ENCODE measurements at places on chromosomes 7 and 10.

DNA sequence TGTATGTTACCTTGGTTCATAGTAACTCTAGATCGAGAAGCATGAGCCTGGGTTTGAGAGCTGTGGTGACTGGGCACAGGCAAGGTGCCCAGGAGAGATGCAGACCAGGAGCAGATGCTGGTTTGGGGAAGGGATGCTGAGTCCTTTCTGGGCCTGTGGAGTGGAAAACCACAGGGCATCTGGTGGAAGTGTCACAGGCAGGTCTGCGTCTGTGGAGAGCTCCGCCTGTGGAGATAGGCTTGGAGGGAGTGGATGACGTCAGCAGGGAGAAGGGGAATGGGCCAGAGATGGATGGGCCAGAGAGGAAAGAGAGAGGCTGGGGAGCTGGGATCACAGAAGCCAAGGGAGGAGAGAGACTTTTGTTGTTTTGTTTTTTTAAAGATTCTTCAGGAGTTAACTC, 14.8 kb downstream of the CYP26A1 start:
- no peak for DNase-seq

- DNase-seq: no peak
Observed at GRCh38 chr7:87447116-87447635, 28.3 kb downstream of the ABCB4 start.

DNA sequence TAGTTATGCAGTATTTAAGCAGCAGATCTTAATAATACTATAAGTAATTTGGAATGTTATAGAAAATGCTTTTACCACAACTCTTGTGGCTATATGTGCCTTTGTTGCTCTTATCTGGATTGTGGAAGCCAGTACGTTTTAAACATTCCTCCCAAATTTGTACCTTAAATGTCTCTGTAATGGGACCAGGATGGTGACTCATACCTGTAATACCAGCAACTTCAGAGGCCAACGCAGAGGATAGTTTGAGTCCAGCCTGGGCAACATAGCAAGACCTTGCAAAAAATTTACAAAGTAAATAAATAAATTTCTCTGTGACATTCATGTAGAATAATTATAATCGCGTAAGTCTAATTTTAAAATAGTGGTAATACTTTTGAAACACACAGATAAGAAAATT, 283.1 kb downstream of the POM121L12 start:
- no peak for DNase-seq

DNA sequence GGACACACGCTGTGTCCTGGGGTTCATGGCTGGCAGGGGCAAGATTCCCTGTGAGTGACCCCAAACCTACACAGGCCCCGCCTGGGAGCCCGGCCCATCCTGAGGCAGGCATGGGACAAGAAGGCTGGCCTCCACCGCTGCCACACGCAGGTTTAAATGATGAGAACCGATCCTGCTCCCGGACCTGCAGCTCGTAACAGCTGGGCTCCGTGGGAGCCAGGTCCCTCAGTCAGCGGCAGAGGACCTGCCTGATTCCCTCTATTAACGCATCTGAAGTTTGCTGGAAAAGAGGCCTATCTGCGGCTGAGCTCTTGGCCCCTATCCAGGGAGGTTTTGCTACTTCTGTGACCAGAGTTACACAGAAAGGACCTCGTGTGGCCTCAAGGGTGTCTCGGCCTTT, 112.3 kb downstream of the VIPR2 start:
- no peak for DNase-seq

- DNase-seq: no peak
Observed at GRCh38 chr10:76138286-76138685, 706.9 kb downstream of the LRMDA start.

DNA sequence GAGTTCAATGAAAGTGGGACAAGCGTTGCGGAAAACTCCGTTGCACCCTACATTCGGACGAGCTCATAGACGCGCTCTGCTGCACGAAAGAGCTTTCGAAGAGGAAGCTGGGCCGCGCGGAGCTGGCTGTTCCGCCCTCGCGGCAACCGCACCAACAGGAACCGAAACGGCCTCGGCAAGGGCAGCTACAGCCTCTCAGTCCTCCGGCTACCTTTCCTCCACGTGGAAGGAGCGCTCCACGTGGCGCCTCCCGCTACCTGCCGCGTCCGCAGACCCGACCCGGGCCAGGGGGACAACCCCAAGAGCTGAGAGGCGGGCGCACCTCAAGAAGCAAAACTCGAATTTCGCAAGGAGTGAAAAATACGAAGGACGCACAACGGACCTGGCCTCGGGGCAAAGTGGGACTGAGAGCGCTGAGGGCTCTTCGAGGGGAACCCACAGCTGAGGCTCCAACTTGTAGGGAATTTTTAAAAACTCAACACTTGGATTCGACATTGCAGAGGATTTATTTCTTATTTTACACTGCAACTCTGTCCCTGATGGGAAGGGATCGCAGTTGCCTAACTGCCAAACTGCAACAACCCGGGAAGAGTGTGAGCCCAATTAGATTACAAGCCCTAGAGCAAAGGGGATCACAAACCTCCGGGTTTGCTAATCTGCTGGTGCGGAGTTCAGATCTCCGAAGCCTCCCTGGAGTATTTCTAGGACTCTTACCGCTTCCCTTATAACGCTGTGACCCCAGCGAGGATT, 1.4 kb downstream of the HPSE2 start:
- DNase-seq: peak; percentile 66

DNA sequence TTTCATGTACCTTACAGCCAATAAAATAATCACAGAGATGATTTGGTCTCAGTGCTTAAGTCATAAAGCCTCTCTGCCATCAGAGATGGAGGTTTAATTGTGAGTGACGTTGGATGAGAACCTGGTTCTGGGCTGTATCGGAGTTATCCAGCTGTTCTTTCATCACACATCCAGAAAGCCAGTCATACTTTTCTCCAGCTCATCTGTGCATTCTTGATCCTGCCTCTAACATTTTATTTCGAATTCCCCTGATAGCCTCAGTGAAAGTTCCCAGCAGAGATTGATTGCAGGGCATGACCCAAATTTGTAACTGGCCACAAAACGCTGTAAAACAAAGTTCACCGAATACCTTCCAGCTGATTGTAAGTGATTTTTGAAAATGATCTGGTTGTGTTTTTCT, 212.6 kb upstream of the HABP2 start:
- no peak for DNase-seq

DNA sequence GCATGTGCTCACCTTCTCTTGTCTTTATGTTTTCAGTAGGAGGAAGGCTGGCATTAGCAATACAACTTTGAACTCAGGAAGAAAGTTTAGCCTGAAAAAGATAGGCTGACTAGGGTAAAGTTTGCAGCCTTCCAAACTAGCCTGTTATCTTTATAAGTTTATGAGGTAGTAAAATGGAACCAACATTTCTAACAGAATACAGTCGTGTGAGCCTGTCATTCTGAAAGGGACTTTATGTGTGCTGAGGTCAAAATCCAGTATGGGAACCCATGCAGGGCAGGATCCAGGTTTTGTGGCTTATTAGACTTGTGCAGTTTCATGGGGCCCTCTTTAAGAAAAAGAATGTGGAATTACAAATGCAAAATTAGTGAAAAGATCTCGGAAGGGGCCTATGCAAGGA, 201.0 kb upstream of the PRPS1L1 start:
- DNase-seq: no peak

DNA sequence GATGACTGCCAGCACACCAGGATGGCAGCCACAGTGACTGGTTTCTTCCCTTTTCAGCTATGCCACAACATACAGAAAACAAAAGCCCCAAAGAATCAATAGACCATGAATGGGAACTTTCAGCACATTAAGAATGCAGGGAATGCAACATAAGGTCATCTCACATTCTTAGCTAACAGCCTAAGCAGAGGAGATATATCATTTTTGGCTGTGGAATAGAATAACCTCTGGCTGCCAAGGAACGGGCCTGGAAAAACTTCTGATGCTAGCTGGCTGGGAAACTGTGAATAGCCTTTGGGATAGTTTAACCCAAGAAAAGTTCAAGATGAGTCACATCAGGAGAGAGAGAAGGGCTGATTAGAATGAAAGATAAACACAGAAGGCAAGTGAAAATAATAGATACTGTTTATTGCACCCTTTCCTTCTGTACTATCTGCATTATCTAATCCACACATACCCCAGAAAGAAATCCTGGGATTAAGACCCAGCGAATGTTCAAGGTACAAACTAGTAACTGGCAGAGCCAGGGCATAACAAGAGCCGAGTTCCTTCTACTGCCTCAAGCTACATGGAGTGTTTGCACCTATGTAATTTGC, 169.2 kb downstream of the SEMA3A start:
- DNase-seq: no peak

- DNase-seq: no peak
Observed at GRCh38 chr7:138872576-138872975, 74.6 kb upstream of the ATP6V0A4 start.

- DNase-seq: no peak
Observed at GRCh38 chr7:9204571-9204970, 771.2 kb downstream of the NXPH1 start.

- DNase-seq: no peak
Observed at GRCh38 chr7:96400518-96400917, 78.6 kb upstream of the SLC25A13 start.

GRCh38 chr10:60606343-60607080, 171.8 kb upstream of the CDK1 start:
- DNase-seq: peak; percentile 60

GRCh38 chr7:91107460-91107859, 156.8 kb upstream of the FZD1 start:
- DNase-seq: no peak

DNA sequence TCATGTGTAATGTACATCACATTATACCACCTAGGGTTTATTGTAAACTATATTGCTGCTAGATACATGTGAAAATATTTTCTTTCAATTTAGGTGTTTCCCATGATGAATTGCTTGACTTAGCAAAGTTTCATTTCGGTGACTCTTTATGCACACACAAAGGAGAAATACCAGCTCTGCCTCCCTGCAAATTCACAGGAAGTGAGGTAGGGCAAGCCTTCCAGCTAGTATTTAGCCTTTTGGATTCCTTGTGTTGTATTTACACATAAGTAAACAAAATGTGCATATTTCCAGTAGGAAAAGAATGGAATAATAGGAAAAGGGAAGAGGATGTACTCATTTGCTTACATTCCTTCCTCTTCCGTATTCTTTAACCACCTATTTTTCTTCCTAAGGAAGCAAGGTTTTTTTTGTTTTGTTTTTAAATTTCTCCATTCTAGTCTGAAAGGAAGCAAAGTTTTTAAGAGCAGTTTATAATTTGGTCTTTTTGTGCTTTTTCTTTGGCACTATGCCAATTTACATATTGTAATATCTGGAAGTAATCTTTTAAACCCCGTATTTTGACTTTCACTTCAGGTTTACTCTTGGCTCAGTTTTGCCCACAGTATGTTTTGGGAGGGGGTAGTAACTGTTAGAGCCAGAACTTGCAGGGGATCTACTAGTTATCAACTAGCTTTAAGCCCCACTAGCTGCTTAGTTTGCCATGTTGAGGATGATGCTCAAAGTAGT, 10.4 kb downstream of the PMPCB start:
- no peak for DNase-seq

DNA sequence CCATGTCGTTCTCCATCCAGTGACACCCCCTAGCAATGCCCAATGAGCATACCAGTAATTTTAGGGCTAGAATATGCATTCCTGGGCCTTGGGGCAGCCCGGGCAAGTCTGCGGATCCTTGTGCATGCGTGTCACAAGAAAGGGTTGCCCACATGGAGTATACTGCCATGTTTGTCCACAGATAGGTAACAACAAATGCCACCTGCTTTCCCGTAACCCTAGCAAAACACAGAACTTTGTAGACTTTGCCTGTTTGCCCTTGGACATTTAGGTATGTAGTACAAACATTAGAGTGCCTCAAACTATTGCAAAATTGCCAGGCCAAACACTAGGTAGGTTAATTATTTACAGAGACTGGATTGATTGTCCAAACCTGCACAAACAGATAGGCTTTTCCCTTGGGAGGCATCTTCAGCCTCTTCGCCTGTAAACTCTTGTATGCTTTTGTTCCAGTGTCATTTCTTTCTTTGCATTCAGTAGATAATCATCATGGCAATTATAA, 117.0 kb downstream of the ADCY1 start:
- DNase-seq: no peak

DNA sequence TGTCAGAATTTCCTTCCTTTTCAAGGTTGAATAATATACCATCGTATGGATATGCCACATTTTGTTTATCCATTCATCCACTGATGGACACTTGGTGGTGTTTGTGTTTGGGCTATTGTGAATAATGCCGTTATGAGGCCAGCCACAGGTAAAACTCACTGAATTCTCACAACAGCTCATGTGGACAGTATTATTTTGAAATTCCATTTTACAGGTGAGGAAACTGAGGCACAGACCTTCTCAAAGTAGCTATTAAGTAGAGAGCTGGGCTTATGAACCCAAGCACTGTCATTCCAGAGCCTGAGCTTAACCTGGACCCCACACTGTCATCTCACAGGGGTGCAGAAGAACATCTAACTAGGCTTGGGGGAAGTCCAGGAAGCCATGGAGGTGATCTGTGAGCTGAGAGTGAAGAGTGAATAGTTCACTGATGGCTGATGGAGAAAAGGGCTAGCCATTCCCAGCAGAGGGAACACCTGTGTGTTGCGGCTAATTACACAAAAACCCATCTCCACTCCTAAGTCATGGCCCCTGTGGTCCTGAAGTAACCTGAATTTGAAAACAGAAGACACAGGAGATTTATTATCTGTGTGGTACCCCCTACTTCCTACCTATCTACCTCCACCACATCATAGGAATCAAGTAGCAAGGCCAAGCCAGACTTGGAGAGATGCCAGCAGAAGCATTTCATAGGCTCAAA, 8.7 kb downstream of the INMT start:
- no peak for DNase-seq

DNA sequence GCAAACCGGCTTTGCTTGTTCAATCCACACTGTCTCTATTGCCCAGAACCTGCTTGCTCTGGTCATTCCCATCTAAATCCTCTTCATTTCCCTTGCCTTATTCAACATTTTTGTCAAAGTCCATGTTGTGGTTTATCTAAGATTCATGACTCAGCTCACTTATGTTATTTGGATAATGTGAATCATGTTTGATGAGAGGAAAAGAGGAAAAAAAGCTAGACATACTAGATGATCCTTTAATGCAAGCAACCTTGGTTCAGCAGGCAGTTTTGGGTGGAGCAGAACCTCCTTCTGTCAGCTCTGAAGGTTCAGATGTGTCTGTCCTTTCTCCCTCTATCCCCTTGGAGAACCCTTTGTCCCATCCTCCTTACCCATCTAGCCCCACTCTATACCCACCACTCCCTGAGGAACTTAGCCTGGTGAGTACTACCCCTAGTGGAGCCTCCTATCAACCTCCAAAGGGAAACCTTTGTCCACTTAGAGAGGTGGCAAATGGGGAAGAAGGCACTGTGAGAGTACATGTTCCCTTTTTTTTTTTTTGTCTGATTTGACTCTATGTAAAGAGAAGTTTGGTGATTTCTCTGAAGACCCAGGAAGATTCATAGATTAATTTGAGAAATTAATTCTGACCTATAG, 2.1 kb upstream of the SAMD9L start:
- peak; percentile 49 for DNase-seq

GRCh38 chr10:14259696-14260566, 70.8 kb downstream of the FRMD4A start:
- no peak for DNase-seq

All from HL-60 (cell line).